ENCODE measurements at places on chromosomes 16 and 17.

- no peak for DNase-seq
These were observed 56.0 kb downstream of the SHISA6 start for GRCh38 chr17:11296994-11297393.

DNA sequence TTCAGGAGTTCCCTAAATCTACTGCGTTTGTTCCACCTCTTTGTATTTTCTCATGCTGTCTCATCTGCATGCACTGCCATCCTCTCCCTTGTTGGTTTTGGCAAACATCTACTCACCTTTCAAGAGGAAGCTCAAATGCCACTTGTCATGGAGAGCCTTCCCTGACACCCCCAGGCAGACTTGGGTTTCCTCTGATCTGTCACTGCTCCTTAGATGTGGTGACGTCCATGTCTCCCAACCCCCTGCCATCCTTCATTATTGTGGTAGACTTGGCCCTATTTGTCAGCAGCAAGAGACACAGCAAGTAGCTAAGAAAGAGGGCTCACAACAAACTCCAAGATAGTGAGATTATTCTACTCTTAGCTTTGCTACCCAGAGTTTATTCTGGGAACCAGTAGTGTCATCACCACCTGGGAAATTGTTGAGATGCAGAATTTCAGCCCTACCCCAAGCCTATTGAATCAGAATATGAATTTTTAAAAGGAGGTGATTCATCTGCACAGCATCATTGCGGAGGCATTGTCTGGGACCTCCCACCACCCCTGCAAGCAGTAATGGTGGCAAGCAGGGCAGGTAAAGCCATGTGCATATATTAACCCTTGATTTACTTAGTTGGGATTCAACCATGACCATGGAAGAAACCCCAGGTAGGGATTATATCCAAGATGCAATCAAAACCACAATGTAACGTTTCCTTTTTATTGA is 248.9 kb downstream of the SHISA9 start:
- DNase-seq: no peak

GRCh38 chr16:74999219-74999608 is 390 bp downstream of the ZNRF1 start:
- DNase-seq: peak; percentile 79

DNA sequence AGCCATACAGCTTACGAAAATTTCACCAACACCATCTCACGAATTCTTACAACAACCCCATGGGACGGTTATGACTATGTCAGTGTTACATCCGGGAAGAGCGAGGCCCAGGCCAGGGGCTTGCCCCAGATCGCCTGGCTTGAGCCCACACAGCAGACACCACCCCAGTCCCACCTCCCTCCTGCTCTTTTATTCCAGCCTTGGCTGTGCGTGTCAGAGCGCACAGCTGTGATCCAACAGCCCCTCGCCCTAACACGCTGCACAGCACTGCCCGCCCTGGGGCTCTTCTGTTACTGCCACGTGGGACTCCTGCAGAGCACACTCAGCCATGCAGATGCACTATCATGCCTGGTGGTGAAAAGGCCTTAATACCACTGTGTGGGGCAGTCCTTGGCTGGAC is 127.9 kb downstream of the ENGASE start:
- no peak for DNase-seq

DNA sequence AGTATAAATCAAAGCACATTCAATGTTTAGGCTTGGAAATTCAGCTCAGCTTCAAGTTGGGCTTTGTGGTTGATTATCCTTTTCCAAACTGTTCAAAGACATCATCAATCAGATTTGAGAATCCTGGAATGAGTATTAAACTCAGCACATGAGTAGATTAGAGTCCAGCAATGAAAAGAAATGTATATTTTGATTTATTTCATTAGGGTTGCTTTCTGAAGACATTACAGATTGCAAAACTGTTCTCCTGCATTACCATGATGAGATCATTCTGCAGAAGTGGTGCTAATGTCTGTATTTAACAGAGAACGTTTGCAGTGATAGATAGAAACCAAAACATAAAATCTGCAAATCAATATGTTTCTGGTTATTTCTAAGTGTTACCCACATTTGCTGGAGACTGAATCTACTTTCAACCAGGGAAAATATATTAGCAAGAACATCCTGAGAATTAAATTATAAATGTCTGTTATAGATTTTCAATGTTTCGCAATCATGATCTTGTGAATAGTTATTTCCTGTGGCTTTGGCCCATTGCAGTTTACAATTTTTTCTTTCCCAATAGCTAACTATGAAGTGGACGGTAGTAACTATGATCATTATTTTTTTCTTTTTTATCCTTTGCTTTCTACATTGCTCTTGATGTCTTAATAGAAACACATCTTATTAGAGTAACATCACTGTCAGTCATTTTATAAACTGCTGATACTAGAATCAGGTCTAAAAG is 1125.7 kb upstream of the GOT2 start:
- peak; percentile 46 for DNase-seq

DNA sequence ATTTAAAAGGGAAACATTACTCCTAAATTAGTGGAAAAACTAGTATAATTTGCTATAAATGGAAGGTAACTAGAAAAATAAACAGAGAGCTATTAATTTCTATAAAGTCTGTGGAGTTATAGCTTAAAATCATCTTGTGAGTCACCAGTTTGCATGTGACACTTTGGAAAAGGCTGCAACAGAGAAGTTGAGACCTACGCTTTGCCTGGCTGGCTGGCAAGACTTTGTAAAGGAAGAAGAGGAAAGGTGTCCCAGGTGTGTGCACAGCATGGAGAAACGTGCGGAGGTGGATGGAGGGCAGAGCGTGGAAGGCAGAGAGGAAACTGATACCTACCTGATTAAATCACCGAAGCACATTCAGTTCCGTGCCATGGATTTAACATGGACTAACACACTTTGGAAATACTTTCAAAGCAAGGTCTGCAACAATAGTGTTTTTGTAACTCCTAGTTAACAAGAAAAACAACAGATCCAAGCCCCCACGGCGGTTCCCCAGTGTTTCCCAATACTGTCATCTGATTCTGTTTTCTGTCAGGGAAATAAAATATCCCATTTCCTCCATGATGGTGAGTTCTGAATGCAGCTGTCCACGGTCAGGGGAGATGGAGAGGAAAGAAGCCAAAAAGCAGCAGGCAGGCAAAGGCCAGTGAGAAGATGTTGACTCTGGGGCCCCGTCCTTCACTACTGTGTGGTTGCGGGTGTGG is 134.8 kb downstream of the XYLT1 start:
- no peak for DNase-seq

GRCh38 chr16:51854401-51854951 is 692.5 kb downstream of the TOX3 start:
- DNase-seq: peak; percentile 9

GRCh38 chr17:55224746-55225145 is 40.0 kb upstream of the HLF start:
- no peak for DNase-seq

- no peak for DNase-seq
These were observed 15.0 kb downstream of the C16orf46 start for GRCh38 chr16:81061871-81062608.

DNA sequence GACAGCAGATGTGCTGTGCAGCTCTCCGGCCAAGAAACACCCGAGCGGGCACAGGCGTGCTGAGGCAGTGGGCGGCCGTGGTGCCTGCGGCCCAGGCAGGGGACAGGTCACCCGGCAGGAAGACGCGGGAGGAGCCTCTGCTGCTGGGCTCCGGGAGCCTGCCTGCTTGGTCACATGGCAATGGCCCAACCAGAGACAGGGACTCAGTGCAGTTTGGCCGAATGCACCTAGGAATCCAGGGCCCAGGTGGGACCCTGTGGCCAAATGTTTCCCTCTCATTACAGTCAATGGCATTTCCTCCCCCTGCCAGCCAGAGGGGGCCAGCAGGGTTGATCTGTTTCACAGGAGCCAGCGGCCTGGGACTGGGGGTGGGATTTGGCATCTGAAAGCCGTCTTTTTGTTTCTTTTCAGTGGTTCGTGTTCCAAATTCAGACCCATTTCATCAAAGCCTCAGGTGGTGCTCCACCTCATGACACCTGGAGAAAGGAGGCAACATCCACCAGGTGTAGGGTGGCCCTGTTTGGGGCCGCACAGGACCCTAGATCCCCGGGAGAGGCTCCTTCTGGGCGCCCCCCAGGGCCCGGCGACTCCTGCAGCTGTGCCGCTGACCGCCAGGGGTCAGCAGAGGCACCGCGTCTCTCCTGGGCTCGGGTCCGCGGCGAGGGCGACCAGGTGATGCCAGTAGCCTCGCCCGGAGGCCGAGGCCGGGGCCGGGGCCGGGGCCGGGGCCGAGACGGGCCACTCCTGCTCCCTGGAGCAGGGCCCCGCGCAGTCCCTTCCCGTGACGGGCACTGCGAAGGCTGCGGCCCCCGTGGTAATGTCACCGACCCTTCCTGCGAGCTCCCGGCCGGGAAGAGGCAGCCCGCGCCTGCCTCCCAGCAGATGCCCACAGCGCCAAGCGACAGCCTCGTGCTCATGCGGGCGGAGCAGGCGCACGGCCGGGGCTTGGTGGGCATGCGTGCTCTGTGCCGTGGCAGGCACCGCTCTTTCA is 118.5 kb downstream of the C16orf78 start:
- peak; percentile 82 for DNase-seq

DNA sequence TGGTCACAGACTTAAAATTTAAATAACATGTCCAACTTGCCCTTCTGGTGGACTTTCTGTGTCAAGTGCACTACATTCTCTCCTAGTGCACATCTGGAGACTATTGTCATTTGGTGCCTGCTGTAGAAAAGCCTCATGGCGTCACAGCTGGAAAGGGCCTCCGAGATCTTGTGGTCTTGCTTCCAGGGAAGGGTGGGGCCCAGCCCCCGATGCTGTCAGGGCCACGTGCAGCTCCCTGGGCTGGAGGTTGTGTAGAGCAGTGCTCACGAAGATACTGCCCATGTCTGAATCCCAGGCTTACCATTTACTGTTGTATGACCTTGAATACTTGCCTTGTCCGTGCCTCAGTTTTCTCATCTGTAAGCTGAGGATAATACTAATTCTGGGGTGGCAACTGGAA is 6.8 kb upstream of the MPRIP start:
- no peak for DNase-seq

DNA sequence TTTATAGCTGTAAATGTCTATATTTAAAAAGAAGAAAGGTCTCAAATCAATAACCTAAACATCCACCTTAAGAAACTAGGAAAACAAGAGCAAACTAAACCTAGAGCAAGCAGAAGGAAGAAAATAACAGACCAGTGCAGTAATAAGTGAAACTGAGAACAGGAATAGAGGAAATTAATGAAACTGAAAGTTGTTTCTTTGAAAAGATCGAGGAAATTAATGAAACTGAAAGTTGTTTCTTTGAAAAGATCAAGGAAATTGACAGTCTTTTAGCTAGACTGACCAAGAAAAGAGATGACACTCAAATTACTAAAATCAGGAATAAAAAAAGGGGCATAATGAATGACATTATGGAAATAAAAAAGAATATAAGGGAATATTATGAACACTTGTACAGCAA is 46.4 kb downstream of the SLFN5 start:
- no peak for DNase-seq

DNA sequence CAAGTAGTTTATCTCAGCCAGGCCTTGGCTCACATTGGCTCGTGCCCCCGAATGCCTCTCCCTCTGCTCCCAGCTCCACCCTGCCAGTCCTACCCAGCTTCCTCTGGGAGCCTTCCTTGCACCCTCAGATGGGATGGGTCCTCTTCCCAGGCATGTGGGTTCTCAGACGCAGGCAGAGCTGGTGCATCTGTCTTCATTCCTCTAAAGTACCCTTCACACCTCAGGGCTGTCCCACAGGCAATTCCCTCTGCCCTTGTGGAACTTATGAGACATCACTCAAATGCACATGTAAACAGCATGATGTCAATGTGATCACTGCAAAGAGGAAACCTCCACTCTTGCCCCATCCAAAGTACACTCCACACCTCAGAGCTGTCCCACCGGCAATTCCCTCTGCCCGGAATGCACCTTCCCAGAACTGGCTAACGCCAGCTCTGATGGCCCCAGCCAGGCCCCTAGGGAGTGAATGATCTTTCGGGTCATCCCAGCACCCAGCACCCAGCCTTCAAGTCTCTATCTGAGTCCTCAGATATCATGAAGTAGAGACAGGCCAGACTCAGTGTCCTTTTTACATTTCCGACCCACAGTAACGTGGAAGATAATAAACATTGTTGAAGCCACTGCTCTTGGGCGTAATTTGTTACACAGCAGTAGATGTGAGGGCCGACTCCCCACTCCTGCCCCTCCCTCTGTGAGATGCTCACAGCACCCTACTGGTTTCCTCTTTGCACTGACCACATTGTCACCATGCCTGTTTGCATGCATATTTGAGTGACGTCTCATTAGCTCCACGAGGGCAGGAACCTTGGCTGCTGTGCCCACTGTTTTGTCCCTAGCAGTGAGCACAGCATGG is 85.4 kb downstream of the N4BP1 start:
- DNase-seq: no peak

DNA sequence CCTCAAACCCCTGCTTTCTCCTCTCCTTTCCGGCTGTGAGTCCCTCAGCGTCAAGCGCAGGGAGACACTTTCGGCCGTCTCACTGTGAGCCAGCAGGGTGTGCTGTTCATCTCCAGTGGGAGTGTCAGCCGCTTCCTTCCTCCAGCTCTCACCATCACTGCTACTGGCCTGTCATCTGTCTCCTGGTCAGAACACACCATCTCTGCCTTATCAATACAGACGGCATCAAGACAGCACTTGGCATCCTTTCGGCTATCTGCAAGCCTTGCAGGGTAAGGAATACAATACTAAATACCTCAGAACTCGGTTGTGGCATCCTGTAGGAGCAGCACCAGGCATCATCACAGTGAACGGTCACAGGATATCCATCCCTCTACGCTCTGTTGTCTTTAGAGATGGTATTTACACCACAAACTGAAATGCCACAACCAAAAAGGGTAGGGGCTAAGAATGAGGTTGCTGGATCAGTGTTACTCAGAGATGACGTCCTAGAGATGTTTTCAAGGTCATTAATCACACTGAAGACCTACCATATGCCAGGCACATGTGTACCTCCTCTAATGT is 20.7 kb upstream of the CMTM4 start:
- DNase-seq: peak; percentile 85

GRCh38 chr16:57623251-57624043 is 5.0 kb upstream of the ADGRG1 start:
- no peak for DNase-seq

DNA sequence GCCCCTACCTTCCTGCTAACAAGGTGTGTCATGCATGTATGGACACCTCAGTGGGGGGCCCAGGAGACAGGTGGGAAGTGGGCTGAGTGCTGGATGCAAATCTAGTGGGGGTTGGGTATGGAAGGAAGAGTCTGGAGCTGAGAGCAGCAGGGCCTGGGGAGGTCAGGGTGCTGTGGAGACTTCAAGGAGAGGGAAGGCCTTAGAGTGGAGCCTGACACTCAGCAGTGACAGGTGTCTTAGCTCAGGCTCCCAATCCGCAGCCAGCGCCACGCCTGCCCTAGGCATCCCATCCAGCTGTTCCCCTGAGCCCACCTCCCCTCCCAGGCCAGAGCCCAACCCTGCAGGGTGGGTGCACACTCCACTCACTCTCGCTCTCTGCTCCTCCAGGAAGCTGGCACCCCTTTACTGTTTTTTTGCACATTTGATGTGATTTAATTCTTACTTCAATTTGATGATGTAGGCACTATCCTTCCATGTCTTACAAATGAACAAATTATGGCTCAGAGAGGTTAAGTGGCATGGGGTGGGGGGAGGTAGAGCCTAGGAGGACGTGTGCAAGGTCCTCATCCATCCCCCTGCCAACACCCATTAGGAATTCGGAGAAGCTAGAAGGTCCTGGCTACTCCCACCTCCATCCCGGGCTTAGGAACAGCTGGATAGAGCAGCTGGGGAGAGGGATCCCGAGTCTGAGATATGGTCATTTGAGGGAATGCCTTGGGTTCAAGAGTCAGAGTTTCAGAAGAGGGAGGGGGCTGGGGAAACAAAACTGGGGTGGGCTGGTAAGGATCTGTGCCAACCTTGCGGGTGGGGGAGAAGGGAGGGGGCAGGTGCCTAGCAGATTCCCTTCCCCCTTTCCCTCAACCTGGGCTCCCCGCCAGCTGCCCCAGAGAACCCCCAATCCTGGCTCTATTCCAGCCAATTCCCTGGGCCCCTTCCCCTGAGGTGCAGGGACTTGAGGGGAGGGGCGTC is 2.1 kb downstream of the FAM171A2 start:
- DNase-seq: no peak
